ENCODE measurements at places on chromosomes 4 and X. TPM values are rescaled to one million over a fixed set of nuclear protein-coding genes. Genes with fewer than 3 reads are reported as not detected.

The MSX1 gene
- total RNA-seq, result 3.4 TPM

The ARMCX4 gene
- total RNA-seq, result 5.3 TPM

The MAGEH1 gene
- total RNA-seq, result 10.7 TPM

The FGFBP1 gene
- total RNA-seq, result not detected

The USP27X gene
- total RNA-seq, result 1.8 TPM

GRCh38 chr4:3134201-3134600 lies 59.7 kb downstream of the HTT start:
- no peak overlapping the region for H3K4me3 ChIP-seq
- no peak overlapping the region for H3K27ac ChIP-seq
- DNase-seq, result no peak
- H3K4me1 ChIP-seq, result no peaks in the 10 kb centered on the region
- H3K27me3 ChIP-seq, result no peaks in the 10 kb centered on the region
- H3K36me3 ChIP-seq, result peaks cover 89% of the 10 kb centered on the region

- no peaks in the 10 kb centered on the region for H3K27me3 ChIP-seq
- peaks cover 50% of the 10 kb centered on the region for H3K4me1 ChIP-seq
- no peak for DNase-seq
- H3K36me3 ChIP-seq, result peaks cover 24% of the 10 kb centered on the region
These were observed 2.6 kb downstream of the UVSSA start for GRCh38 chr4:1349359-1350168.

DNA sequence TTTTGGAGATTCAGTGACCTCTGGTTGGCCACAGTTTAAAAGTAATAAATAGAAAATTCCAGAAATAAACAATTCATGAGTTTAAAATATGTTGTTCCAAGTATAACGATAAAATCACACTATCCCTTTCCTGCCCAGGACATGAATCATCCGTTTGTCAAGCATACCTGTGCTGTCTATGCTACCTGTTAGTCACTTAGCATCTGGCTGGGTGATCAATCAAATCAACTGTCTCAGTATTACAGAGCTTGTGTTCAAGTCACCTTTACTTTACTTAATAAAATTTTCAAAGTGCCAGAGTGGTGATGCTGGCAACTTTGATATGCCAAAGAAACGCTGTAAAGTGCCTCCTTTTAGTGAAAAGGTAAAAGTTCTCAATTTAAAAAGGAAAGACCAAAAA lies 979.5 kb upstream of the NDST4 start:
- no peak overlapping the region for H3K4me3 ChIP-seq
- no peaks in the 10 kb centered on the region for H3K36me3 ChIP-seq
- DNase-seq, result no peak
- H3K27ac ChIP-seq, result no peak overlapping the region
- no peaks in the 10 kb centered on the region for H3K4me1 ChIP-seq
- no peaks in the 10 kb centered on the region for H3K27me3 ChIP-seq

- no peak overlapping the region for H3K4me3 ChIP-seq
- H3K27me3 ChIP-seq, result no peaks in the 10 kb centered on the region
- DNase-seq, result no peak
- H3K36me3 ChIP-seq, result no peaks in the 10 kb centered on the region
- H3K27ac ChIP-seq, result no peak overlapping the region
These were observed 493.4 kb downstream of the ADGRL3 start for GRCh38 chr4:61693520-61693919.

GRCh38 chr4:158841540-158841939 lies 72.7 kb downstream of the FNIP2 start:
- peak overlapping the region; percentile 60 for H3K4me3 ChIP-seq
- H3K27ac ChIP-seq, result peak overlapping the region; percentile 80
- peaks cover 37% of the 10 kb centered on the region for H3K4me1 ChIP-seq
- H3K27me3 ChIP-seq, result no peaks in the 10 kb centered on the region
- H3K36me3 ChIP-seq, result peaks cover 34% of the 10 kb centered on the region
- DNase-seq, result peak; percentile 26

- no peaks in the 10 kb centered on the region for H3K36me3 ChIP-seq
- no peak overlapping the region for H3K27ac ChIP-seq
- H3K27me3 ChIP-seq, result no peaks in the 10 kb centered on the region
- DNase-seq, result no peak
These were observed 9.5 kb downstream of the RBPJ start for GRCh38 chr4:26330186-26330787.

DNA sequence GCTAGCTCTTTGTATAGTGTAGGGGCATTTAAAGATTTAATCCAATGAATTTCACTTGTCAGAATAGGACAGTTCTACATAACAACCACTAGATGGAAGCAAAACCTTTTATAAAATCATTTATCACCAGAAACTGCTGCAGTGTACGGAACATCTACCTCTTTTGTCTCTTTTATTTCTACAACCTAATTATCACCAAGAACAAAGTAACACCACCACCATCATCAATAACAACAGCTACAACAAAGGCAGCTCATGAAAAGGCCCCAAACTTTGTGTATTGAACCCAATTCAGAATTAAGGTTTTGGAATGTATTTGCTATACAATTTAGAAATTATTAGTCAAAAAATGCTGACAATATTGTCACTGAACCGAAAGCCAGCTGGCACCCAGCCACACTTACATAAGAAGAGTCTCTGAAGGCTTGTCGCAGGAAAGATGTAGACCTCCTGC lies 260.9 kb upstream of the RPS6KA3 start:
- DNase-seq, result peak; percentile 24
- no peak overlapping the region for H3K4me3 ChIP-seq
- H3K4me1 ChIP-seq, result peaks cover 10% of the 10 kb centered on the region
- no peaks in the 10 kb centered on the region for H3K27me3 ChIP-seq
- no peak overlapping the region for H3K27ac ChIP-seq

- H3K4me1 ChIP-seq, result no peaks in the 10 kb centered on the region
- no peak for DNase-seq
- H3K4me3 ChIP-seq, result no peak overlapping the region
These were observed 223.1 kb downstream of the AFF2 start for GRCh38 chrX:148723551-148723950.

GRCh38 chr4:181261279-181261678 lies 981.9 kb upstream of the TENM3 start:
- H3K27ac ChIP-seq, result no peak overlapping the region
- no peaks in the 10 kb centered on the region for H3K27me3 ChIP-seq
- no peak for DNase-seq
- H3K36me3 ChIP-seq, result no peaks in the 10 kb centered on the region
- H3K4me1 ChIP-seq, result no peaks in the 10 kb centered on the region

- H3K4me1 ChIP-seq, result peaks cover 7% of the 10 kb centered on the region
- H3K36me3 ChIP-seq, result no peaks in the 10 kb centered on the region
These were observed 3.2 kb downstream of the CXorf65 start for GRCh38 chrX:71103110-71103983.

- peaks cover 67% of the 10 kb centered on the region for H3K4me1 ChIP-seq
- no peak for DNase-seq
- H3K27ac ChIP-seq, result no peak overlapping the region
These were observed 178.7 kb downstream of the FBXW7 start for GRCh38 chr4:152357206-152357605.

GRCh38 chrX:16005917-16006316 lies 117.4 kb upstream of the GRPR start:
- H3K27me3 ChIP-seq, result no peaks in the 10 kb centered on the region
- no peak for DNase-seq
- H3K27ac ChIP-seq, result no peak overlapping the region
- H3K4me1 ChIP-seq, result no peaks in the 10 kb centered on the region

- no peak overlapping the region for H3K4me3 ChIP-seq
- H3K36me3 ChIP-seq, result no peaks in the 10 kb centered on the region
- H3K27ac ChIP-seq, result peak overlapping the region; percentile 27
- no peaks in the 10 kb centered on the region for H3K27me3 ChIP-seq
- no peaks in the 10 kb centered on the region for H3K4me1 ChIP-seq
- peak; percentile 44 for DNase-seq
These were observed 44.0 kb upstream of the PPP1R2C start for GRCh38 chrX:42821803-42822443.

DNA sequence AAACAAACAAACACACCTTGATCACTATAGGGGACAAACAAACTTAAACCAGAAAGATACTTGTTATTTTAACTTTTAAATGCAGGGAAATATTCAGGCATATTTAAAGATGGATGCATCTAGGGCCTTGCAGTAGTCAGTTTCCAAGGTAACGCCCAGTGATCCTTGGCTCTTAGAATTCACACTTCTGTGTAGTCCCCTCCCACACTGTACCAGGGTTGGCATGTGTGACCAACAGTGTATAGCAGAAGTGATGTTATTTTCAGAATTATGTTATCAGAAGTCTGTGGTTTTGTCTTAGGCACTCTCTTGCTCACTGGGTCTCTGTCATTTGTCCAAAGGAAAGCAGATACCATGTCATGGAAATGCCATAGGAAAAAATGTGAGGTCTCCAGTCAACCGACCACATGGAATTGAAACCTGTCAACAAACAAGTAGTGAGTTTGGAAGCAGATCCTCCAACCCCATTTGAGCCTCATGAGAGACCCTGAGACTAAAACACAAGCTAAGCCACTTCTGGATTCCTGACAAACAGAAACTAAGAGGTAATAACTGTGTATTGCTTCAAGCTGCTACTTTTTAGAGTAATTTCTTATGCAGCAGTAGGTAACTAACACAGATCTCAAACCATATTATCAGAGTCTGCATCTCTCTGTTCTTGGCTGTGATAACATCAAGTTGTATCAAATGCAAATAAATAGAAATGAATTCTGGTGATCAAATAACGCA lies 670.3 kb downstream of the KCTD8 start:
- no peak overlapping the region for H3K4me3 ChIP-seq
- H3K36me3 ChIP-seq, result no peaks in the 10 kb centered on the region
- no peaks in the 10 kb centered on the region for H3K4me1 ChIP-seq
- H3K27me3 ChIP-seq, result no peaks in the 10 kb centered on the region

DNA sequence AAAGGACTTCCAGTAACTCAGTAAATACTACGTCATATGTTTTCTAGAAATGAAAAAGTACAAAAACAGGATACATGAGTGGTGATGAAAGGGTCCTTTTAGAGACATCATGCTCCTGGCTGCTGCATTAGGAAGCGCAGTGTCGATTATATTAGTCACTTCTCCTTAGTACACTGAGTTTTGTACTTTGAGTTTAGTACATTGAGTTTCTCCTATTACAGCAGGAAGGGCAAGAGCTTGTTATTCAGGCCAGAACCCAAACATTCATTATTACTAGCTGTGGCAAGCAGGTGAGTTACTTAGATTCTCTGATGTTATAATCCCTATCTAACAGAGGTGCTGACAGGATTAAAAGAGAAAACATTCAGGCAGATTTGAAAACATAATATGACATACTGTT lies 21.3 kb downstream of the RPGR start:
- no peaks in the 10 kb centered on the region for H3K4me1 ChIP-seq
- peak overlapping the region; percentile 56 for H3K27ac ChIP-seq
- H3K4me3 ChIP-seq, result no peak overlapping the region
- no peaks in the 10 kb centered on the region for H3K27me3 ChIP-seq
- H3K36me3 ChIP-seq, result peaks cover under 1% of the 10 kb centered on the region

- no peaks in the 10 kb centered on the region for H3K36me3 ChIP-seq
- H3K27ac ChIP-seq, result no peak overlapping the region
- H3K4me3 ChIP-seq, result no peak overlapping the region
- H3K27me3 ChIP-seq, result no peaks in the 10 kb centered on the region
These were observed 54.7 kb upstream of the LAS1L start for GRCh38 chrX:65589304-65589703.

DNA sequence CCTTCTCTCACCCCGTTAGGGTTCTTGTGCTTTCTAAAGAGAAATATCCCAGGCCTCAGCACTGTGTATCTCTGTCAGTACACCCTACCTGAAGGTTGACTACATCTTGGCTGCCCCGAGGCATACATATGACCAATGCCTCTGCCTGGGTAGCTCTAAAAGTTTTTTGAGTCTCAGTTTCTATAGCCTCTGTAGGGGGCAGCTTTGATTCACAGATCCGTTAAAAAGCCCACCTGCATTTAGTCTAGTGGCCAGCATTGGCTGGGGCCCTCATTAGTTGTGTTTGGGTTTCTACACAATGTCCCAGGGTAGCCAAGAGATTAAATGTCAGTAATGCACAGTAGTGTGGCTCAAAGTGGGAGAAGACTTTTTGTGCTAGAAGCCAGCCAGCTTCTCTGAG lies 151.1 kb downstream of the CFAP299 start:
- DNase-seq, result no peak
- H3K27me3 ChIP-seq, result no peaks in the 10 kb centered on the region
- H3K36me3 ChIP-seq, result no peaks in the 10 kb centered on the region

DNA sequence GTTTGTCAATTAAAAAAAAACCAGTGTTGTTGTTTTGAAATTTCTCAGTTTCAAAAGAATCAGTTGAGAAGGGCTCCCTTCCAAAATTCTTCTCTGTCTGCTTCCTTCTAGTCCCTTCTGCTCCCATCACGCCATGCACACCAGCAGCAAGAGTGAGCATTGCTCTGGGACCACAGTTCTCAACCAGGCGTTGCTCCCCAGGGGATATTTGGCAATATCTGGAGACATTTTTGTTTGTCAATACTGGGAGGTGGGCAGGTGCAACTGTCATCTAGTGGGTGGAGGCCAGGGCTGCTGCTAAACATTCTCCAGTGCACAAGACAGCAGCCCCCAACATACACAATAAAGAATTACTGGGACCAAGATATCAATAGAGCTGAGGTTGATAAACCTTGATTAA lies 74.8 kb upstream of the EGFL6 start:
- DNase-seq, result no peak
- no peak overlapping the region for H3K4me3 ChIP-seq
- H3K27me3 ChIP-seq, result no peaks in the 10 kb centered on the region
- H3K27ac ChIP-seq, result no peak overlapping the region

DNA sequence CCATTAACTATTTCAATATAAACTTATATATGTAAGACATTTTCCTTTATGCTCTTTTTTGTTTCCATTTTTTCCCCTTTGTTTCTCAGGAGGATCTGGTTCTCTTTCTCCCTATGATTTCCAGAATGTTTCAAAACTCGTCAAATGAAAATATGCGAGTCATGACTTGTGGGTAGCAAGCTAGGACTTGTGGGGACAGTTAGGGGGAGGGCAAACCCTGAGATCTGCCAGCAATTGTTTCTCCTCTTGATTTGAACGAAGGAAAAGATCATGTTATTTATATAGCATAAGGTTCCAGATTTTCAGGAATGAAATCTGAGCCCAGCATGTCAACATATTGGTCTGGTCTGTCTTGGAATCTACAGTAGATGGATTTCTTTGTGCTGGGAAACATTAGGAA lies 28.9 kb upstream of the GPC4 start:
- H3K36me3 ChIP-seq, result no peaks in the 10 kb centered on the region
- no peak overlapping the region for H3K4me3 ChIP-seq
- H3K27ac ChIP-seq, result no peak overlapping the region
- no peaks in the 10 kb centered on the region for H3K4me1 ChIP-seq
- no peaks in the 10 kb centered on the region for H3K27me3 ChIP-seq

GRCh38 chr4:139887376-139887802 lies 221.8 kb downstream of the MGST2 start:
- H3K36me3 ChIP-seq, result no peaks in the 10 kb centered on the region
- H3K27ac ChIP-seq, result peak overlapping the region; percentile 38
- no peak for DNase-seq
- H3K4me3 ChIP-seq, result peak overlapping the region; percentile 48
- H3K27me3 ChIP-seq, result no peaks in the 10 kb centered on the region

GRCh38 chrX:115311601-115312001 lies 22.1 kb downstream of the LUZP4 start:
- DNase-seq, result no peak
- no peaks in the 10 kb centered on the region for H3K27me3 ChIP-seq
- no peak overlapping the region for H3K4me3 ChIP-seq
- H3K36me3 ChIP-seq, result no peaks in the 10 kb centered on the region
- H3K27ac ChIP-seq, result no peak overlapping the region
- no peaks in the 10 kb centered on the region for H3K4me1 ChIP-seq

Data from left ventricle myocardium inferior (tissue), 1 donor.